LHCN-M2 (cell line): ENCODE measurements at places on chromosomes 5 and 9.
A peak's percentile ranks its signal among the peaks of the same experiment; 100 is the strongest.

- peak; percentile 88 for DNase-seq
These were observed 75.4 kb downstream of the GRIA1 start for GRCh38 chr5:153565822-153566221.

- no peak for DNase-seq
These were observed 232.2 kb downstream of the DENND1A start for GRCh38 chr9:123697686-123698085.

- DNase-seq = no peak
These were observed 148.5 kb upstream of the GRAMD2B start for GRCh38 chr5:126274763-126275125.

DNA sequence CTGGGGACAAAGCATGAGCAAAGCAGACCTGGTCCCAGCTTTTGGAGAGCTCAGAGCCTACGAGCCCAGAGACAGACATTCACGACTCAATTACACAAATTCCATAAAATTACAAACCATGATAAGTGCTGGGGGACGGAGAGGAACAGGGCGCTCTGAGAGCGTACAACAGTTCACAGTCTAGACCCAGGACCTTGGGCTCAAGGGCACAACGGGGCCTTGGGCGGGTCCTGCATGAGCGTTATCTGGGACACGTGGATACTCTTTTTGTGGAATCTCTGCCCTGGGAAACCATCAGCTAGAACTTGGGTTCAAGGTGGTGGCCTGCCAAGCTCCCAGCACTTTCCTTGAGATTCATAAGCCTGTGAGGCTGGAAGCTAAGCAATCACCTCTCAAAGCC lies 9.4 kb upstream of the ANXA6 start:
- no peak for DNase-seq

- DNase-seq = no peak
These were observed 146.1 kb downstream of the GHR start for GRCh38 chr5:42569325-42569724.

- no peak for DNase-seq
These were observed 708.6 kb upstream of the ZNF608 start for GRCh38 chr5:125455041-125455440.

GRCh38 chr5:181203777-181204112 lies 1.3 kb downstream of the TRIM7 start:
- DNase-seq = no peak

DNA sequence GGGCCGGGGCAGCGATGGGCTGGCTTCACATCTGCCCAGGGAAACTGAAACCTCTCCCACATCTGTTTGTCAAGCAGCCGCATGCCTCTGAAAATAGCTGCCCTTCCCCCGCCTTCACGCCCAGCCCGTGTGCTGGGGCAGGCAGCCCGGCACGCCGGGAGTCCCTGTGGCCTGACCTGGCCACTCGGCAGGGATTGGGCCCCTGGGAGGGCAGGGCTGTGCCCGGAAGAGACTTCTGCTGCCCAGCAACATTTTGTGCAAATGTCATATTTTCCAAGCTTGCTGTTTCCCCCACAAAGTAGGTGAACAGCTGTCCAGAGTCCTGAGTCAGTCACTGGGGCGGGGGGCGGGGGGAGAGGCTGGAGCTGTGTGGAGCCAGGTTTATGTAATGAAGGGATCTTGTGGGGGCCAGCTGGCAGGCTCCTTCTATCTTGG lies 8.2 kb downstream of the COL27A1 start:
- DNase-seq = peak; percentile 88

GRCh38 chr9:117178596-117179375 lies 236.1 kb downstream of the ASTN2 start:
- no peak for DNase-seq

DNA sequence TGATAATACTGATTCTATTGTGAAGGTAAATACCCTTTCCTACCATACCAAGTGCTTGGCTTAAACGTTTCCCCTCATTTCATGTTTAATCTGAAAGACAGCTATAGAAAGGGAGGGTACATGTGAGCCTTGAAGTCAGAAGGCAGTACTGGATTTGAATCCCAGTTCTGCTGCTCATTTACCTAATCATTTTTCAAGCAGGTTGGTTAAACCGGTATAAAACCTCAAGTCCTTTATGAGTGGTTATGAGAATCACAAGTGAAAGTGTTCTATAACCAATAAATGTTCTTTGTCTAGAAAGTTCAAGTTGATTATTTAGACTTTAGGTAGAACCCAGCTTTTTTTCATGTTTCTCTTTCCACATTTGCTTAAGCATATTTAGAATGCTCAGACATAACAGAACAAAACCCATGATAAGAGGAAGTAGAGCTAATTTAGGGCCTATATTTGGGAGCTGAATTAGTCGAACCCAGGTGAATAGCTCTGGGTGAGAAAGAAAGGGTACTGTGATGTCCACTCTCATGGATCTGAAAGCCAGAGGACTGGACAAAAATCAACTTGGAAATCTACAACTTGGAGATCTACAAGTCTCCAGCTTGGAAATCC lies 29.7 kb upstream of the F2RL2 start:
- DNase-seq = no peak

DNA sequence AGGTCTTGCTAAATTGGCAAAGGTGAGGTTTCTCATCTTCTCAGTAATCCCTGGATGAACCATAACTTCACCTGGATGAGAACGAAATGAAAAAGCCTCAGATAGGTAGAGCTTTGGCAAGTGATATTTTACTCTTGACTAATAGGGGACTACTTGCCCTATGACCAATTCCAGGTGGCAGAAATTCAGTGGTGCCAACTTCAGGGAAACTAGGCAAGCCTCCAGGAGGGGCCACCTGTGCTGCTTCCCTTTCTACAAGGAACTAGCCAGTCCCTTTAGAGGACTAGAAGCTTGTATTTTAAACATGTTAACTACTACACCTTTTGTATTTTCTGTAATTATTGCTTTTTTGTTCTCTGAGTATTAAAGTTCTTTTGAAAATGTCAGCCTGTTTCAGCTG lies 169.0 kb upstream of the GRIA1 start:
- no peak for DNase-seq

GRCh38 chr9:135641745-135642144 lies 2.4 kb upstream of the GLT6D1 start:
- peak; percentile 91 for DNase-seq

DNA sequence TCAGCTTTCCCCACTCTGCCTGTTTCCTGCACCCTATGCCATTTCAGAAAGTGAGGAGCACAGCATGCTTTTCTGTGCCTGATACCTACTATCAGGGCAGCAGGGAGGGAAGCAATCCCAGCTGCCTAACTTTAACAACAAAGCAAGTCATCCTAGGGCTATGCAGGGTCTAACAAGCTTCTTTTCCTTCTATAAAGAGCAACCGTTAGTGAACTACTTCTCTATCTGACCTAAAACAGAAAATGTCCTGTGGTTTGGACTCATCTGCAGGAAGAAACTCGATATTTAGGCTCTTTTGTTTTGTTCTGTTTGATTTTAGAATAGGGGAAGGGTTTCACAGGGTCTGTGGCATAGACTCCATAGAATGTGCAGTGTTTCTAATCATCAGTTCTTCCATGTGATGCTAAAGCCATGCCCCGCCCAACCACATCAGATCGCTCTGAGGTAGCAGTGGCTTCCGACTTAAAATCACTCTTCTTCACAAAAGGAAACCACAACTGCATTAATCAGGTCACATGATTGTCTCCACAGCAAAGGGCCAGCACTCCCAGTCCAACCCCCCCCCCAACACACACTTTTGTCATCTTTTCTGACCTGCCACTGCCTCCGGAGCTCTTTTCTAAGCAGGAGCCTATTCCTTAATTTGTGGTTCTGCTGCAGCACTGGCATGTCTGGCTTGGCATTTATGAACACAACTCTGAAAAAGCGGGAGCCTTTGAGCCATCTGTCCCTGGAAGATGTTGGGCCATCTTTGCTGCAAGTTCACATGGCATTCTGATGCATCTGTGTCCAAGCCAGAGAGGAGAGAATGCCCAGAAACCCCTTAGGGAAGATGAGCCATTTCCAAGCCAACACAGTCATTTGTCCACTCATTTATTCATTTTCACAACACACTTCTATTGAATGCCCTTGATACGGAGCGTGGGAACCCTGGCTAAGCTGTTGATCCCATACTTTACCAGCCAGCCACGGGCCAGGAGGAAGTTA lies 71.6 kb downstream of the CFAP90 start:
- no peak for DNase-seq

DNA sequence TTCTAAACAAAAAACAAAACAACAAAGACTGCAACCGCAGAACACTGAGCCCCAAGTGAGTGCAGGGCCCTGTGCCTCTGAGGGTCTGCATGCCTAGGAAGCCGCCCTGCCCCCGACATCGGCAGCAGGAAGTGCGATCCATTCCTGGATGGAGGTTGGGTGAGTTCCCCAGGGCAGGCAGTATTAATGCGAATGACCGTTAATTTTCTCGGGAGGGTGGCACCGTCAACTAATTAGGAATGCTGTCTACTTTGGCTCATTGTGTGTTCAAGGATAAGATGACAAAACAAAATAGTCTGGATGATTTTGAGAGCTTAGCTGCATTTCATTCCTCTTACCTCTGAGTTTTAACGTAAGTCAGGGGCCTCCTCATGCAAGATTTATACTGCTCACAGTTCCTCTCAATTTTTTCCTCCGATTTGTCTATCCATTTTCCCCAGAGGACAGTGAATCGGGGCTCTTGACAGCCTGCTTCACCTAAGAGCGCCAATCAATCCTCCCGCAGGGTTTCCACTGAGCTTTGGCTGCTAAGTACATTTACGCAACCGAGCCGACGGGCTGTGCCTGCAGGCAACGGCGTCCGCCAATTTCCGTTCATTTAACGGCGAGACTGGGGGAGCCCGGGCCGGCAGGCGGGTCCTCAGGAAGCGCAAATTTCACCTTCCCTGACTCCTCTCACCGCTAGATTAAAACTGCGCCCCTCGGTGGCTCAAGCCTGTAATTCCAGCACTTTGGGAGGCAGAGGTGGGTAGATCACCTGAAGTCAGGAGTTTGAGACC lies 2.9 kb upstream of the NXNL2 start:
- DNase-seq = peak; percentile 54

DNA sequence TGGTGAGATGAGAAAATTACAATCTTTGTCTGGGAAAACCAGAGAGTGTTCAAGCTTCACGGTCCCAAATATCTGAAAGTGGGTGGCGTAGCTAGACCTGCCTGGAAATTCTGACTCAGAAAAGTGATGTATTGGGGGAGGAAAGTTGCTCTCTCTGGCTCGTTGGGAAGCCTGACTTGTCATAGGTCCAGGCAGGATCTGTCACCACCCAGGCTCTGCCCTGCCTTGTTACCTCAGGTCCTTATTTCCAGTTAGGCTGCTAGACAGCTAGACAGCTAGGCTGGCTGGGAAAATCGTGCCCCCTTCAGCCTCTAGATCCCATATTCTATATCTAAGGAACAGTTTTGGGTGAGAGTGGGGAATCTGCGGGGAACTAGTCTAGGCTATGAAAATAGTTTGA lies 41.0 kb upstream of the HCN1 start:
- DNase-seq = no peak

DNA sequence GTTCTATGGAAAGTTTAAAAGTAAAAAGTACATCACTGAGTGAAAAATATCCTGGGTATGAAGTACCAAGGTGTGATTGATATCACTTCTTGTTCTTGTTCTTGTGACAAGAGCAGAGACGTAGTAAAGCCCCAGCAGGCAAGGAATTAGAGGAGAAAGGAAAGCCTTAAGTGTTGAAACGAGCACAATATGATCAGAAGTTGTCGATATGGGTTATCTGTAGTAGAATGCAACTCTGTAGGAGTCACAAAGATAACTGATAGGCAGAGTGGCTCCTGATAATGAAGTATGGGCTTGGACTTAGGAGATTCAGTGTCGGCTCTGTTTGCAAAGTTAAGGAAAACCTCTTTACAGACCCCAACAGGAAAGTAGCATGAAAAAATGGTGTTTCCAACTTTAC lies 1179.1 kb downstream of the DTWD2 start:
- DNase-seq = no peak

GRCh38 chr5:36450229-36451014 lies 148.7 kb upstream of the RANBP3L start:
- peak; percentile 61 for DNase-seq

DNA sequence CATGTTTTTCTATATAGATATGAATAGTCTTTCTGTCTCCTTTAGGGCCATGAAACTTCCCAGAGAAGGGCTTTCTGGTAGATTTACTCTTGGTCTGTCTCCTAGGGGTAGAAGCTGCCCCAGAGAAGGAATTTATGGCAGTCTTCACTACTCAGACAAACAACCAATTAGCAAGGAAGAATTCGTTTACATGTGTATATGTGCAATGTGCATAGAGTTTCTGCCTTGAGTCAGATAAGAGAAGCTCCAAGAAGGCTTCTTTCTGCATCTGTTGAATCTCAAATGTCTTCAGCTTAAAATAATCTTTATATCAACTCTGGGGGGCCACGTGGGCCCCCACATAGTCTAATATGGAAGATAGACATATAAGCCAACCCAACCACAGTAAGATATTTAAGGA lies 7.6 kb upstream of the CLINT1 start:
- no peak for DNase-seq

DNA sequence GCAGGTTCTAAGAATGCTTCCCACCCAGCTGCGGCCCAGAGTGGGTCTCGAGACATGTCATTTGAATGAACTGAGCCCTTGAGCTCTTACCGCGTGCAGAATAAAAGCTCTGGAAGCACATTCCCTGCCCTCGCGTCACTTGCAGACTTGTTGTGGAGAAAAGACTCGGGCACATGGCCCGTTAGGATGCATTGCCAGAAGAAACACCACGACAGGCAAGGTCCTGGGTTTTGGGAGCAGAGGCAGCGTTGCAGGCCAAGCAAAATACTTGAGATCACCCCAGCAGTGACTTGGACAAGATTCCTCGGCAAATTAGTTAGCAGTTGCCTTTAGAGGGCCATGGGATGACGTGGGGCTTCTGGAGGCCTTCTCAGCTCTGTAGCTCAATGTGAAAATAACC lies 170.8 kb upstream of the MSX2 start:
- no peak for DNase-seq

DNA sequence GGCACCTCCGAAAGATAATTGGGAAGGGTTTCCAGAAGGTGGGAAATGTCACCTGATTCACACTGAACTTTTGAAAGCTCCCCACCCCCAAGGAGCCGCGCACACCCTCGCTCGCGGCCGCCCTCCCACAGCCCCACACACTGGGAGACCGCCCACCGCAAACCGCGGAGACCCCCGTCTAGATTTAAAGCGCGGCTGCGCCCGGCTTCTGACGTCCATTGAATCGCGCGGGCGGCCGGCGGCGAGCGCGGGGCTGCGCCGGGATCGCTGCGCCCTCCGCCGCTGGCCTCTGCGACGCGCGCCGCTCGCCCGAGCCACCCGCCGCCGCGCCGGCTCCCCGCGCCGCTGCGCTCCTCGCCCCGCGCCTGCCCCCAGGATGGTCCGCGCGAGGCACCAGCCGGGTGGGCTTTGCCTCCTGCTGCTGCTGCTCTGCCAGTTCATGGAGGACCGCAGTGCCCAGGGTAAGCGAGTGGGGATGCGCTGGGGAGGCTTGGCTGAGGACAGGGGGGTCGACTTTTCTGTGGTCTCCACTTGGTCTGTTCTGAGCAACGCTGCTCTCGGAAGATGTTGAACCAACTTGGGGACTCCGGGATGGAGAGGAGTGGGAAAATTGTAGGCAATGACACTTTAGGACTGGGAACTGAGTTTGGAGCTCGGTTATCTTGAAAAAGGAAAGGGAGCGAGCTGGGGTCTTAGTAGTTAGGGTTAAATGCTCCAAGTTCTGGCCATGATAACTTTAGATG lies at the start of gene FST:
FST (plus strand) TSS at position 214 of the 743 bp plus-strand sequence; CDS start at position 377, 163 bp downstream.
- no peak for DNase-seq
